ENCODE measurements at places on chromosomes 3 and 15.

- peak; percentile 82 for DNase-seq
These were observed 83.4 kb downstream of the RBPMS2 start for GRCh38 chr15:64691896-64692565.

- no peak for DNase-seq
These were observed 209.2 kb upstream of the NR2F2 start for GRCh38 chr15:96121086-96121920.

- peak; percentile 70 for DNase-seq
These were observed 18.8 kb downstream of the NBEAL2 start for GRCh38 chr3:46998121-46998851.

GRCh38 chr15:93158097-93158900 is 69.3 kb upstream of the RGMA start:
- no peak for DNase-seq

DNA sequence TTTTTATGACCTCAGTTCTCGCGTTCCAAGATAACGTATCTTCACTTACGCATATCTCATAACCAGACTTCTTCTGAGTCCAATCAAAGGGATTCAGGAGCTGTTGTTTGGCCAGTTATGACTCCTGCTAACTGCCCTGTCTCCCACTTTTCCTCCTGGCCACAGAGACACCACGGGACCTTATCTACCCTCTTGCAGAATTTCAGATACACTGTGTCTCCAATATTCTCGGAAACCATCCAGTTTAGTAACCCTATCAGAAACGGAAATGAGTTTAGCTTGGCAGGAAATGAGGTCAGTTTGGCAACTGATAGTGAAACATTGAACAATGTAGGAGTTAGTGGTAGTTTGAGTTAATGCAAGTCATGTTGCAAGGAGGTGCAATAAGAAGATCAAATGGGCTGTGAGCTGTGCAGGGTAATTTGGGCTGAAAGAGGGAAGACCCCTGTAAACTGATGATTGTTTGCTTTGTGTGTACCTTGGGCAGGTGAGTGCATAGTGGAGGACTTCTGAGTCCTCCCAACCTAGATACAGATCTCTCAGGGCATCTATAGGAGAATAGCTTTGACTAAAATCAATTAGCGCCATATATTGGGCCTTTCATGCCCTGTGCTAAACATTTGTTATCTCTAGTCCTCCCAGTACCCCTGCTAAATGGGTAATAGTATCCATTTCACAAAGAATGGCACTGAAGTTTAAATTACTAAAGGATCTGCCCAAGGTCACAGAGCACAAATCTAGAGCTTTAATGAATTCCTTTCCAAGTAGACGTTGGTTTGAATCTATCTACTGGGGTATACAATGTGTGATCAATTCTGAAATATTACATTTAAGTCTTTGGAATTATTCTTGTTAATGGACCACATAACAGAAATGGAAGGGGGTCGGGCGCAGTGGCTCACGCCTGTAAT is 41.3 kb upstream of the PIK3CB start:
- peak; percentile 88 for DNase-seq

Data from suppressor macrophage treated with lipopolysaccharide for 1 hour (primary cell).